ENCODE measurements at places on chromosomes 3 and 15. TPM values are rescaled to one million over a fixed set of nuclear protein-coding genes. Genes with fewer than 3 reads are reported as not detected.

DNA sequence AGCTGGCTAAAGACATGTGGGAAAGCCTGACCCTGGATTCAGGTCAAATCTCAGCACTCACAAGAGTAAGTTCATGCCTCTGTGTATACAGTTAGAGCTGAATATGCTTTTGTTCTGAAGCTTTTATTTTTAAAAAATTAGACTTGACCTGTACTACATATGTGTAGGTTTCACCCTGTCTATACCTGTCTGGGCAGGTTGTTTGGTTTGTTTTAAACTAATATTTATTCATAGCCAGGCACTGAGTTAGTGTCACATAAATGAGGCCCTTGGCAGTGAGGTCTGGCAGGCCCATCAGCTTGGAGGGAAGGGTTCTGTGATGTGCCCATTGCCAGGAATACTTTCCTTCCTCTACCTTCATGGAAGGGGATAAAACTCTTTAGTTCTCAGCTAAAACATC is 1.9 kb downstream of the DNAJA4 start:
- no peak for DNase-seq

DNA sequence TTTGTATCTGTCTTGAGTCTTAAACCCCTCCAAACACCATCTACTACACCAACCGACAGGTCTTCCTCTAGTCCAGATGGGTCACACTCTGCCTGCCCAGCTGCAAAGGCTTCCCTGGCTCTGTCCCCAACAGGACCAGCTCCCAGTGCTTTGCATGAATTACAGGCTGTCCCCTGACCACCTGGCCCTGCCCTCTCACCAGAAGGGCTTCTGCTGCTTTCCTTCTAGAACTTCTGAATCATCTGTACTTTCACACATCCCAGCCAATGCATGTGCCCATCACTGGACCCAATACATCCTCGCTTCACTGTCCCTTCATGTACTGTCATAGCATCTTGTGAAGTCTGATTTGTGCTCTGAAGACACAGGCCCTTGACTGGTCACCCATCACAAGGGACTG is 53.6 kb downstream of the HOMER2 start:
- DNase-seq, result no peak

GRCh38 chr3:145889730-145890129 is 271.3 kb downstream of the PLOD2 start:
- no peak for DNase-seq

GRCh38 chr3:57179580-57180410 is 14.6 kb upstream of the IL17RD start:
- no peak for DNase-seq

DNA sequence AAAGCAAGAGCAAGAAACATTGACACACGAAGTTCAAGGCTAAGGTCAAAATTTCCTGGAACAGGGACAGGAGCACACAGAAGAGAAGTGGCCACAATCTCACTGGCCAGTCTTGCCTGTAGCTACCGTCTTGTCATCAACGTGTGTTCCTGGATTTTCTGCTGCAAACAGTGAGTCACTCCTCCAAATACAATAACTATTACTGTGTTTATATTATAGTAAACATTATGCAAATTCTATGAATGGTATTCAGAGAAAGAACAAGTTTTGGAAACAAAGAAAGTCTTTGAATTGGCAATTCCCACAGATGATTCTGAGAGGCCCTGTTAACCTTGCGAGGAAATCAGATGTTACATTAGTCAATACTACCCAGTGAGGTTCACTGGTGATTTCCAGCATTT is 220.5 kb downstream of the FAM43A start:
- no peak for DNase-seq

The KBTBD12 gene
- not detected for total RNA-seq

The C3orf22 gene
- total RNA-seq, result not detected

- no peak for DNase-seq
These were observed 25.2 kb downstream of the FRMD4B start for GRCh38 chr3:69360690-69361089.

The ERICH6 gene
- total RNA-seq, result 0.33 TPM

DNA sequence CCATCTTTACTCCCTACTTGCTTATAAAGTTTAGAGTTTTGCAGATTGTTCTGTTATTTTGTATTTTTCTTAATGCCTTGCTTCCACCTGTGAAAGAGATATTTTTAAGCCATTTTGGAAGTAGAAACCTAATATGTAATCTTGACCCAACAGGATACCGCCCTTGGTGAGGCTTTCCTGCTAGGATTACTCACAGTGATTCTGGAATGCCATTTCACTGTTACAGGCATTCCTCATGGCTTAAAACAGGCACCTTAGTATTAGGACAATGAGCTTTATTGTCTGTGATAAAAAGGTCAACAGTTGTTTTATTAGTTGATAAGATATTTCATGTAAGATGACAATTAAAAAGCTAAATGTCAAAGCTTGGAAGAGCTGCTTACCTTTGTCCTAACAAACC is 58.2 kb downstream of the PHLDB2 start:
- DNase-seq, result no peak

DNA sequence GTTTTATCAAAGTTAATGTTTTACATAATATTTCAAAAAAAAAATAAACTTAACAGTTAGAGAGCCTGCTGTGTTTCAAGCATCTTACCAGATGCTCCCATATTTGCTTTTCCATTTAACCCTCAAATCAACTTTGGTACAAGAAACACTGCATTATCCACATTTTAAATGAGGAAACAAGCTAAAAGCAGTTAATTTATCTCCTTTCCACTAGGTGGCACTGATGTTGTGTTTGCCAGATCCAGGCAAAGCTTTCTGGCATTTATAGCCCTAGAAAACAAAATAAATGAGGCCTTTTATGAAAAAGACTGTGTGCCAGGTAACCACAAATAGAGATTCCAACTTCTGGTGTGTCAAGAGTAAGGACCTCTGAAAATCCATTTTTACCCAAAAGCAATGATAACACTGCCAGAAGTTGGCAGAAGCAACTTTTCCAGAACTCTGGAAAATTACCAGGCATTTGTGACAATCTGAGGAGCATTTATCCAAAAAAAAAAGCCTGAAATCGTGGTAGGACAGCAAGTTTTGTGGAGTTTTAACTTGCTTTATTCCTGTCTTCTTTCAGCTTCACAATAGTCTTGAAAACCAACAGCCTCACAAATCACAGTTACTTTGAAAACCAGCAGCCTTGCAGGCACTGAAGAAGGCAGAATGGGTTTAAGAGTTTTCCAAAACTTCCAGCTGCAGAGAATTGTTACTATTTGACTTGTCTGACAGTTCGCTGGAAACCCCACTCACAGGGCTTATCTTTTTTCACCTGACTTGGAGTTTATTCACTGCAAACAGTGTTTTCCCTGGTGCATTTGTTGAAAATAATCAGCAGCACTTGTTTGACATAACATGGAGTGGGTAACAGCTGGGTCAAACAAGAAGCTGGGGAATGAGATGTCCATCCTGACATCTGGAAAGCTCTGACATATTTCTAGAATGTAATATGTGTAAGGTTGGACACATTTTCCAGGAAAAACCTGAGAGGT is 9.2 kb downstream of the FAM162A start:
- DNase-seq, result no peak

The PPIB gene
- total RNA-seq, result 530 TPM

GRCh38 chr3:14531856-14532395 is 8.2 kb downstream of the GRIP2 start:
- DNase-seq, result no peak

DNA sequence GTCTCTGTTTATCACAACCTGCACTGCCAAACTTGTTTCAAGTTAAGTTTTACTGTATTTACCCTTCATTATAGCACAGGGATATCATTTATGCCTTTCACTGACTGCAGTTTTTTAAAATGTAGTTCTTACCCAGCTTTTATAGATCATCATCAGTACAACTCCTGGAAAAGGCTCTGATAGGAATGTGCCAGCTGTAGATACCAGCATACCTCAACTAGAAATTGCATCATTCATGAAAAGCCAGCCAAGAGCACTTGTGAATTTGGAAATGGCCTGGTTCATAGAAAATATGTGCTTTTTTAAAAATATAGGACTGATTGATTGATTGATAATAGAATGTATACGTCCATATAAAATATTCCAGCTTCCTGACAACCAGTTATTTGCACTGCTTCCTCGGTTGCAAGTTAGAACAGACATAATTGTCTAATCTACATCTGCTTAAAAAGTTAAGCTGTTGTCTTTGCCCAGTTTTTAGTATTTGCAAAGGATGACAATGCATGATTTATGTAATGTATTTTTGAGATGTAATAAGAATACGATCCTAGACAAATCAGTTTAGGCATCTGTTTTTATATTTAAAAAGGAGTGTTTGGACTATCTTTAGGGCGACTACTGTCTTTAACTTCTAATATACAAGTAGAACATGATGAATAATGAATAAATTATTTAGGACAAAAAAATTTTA is 58.5 kb downstream of the DCUN1D1 start:
- DNase-seq, result no peak

- DNase-seq, result no peak
These were observed 2.6 kb downstream of the ITIH4 start for GRCh38 chr3:52827866-52828376.

GRCh38 chr15:76199106-76200082 is 111.9 kb downstream of the ETFA start:
- no peak for DNase-seq

GRCh38 chr3:21573291-21573690 is 177.7 kb downstream of the ZNF385D start:
- DNase-seq, result no peak

DNA sequence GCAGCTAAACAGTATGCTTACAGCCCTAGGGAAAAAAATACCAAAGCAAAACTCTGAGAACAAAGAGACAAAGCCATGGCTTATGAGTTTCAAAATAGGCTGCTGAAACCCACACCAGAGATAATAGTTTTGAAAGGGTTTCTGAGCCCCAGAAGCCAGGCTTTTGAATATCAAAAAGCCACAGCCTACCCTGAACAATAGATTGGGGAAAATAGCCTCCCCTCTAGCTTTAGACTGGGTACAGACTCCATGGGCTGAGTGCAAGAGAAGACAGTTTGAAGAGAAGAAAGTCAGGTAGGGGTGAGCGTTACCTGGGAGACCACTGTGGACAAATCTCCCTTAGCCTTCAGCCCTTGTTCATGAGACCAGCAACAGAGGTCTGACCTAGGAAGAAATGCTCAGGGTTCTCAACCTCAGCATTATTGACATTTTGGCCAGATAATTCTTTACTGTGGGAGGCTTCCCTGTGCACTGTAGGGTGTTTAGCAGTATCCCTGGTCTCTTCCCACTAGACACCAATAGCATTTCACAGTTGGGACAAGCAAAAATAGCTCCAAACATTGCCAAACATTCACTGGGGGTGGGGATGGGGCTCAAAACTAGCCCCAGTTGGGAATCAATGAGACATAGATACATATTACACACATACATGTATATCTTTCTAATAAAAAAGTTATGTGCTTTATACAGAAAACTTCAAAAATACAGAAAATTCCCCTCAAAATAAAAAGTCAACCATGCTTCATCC is 11.6 kb upstream of the TAFA4 start:
- DNase-seq, result no peak

The CAPN7 gene
- total RNA-seq, result 27.9 TPM

DNA sequence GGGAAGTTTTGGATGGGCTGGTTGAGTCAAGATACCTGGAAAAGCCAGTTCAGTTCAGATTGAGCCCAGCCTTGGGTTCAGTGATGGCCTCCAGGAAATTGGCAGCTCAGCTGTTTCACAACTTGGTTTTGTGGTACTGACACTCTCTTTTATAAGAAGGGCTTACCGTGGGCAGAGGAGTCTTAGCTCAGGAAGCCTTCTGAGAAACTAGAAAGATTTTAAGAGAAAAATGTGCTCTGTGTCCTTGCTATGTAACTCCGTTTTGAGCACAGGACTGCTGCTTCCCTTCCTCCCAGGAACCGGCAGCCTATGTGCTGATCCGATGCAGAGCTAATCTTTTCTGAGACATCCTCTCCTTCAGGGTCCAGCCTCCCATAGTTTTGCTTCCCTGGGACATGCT is 46.6 kb upstream of the RASGRP1 start:
- DNase-seq, result peak; percentile 86

The RETNLB gene
- not detected for total RNA-seq

DNA sequence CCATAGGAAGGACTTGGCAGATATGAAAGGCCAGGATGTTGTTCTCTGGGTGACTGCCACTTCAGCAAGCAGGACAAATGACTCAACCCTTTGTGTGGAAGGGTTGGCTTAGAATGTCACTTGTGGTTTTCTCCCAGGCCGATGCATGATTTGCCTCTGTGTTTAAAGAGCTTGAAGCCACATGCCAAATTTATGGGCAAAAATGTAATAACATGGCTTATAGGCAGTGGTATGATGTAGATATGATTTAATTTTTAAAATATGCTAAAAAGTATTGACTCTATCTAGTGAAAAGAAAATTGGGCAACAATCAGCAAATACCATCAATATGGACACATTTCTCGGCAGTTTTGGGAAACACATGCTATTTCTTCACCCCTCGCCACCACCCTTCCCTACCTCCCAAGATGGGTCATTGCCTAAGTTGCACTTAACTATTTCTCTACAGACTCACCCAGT is 114.6 kb downstream of the CYP19A1 start:
- no peak for DNase-seq

GRCh38 chr15:41401904-41402267 is 410 bp downstream of the NDUFAF1 start:
- no peak for DNase-seq

- DNase-seq, result no peak
These were observed 85.8 kb downstream of the SLC49A4 start for GRCh38 chr3:122880624-122881023.

GRCh38 chr3:160968761-160969160 is 136.4 kb downstream of the B3GALNT1 start:
- DNase-seq, result no peak

The KPNA4 gene
- 63.1 TPM for total RNA-seq

The TPRG1 gene
- 1.5 TPM for total RNA-seq

GRCh38 chr3:45596290-45596791 is 1.8 kb downstream of the LIMD1 start:
- no peak for DNase-seq

- no peak for DNase-seq
These were observed 36.1 kb upstream of the HRH1 start for GRCh38 chr3:11118181-11118682.

The GOLGA8J gene
- 0.21 TPM for total RNA-seq

GRCh38 chr3:16888785-16889607 is 4.2 kb downstream of the PLCL2 start:
- no peak for DNase-seq

The GLCE gene
- total RNA-seq, result 4.6 TPM

The CASR gene
- total RNA-seq, result not detected

The AGBL1 gene
- total RNA-seq, result not detected

The ACAN gene
- 0.05 TPM for total RNA-seq

GRCh38 chr3:98612587-98612986 is 19.2 kb upstream of the CPOX start:
- no peak for DNase-seq

The SLC22A14 gene
- total RNA-seq, result not detected

- no peak for DNase-seq
These were observed 67.0 kb downstream of the CSNK1G1 start for GRCh38 chr15:64288999-64289398.

The ATP8B4 gene
- 296 TPM for total RNA-seq

DNA sequence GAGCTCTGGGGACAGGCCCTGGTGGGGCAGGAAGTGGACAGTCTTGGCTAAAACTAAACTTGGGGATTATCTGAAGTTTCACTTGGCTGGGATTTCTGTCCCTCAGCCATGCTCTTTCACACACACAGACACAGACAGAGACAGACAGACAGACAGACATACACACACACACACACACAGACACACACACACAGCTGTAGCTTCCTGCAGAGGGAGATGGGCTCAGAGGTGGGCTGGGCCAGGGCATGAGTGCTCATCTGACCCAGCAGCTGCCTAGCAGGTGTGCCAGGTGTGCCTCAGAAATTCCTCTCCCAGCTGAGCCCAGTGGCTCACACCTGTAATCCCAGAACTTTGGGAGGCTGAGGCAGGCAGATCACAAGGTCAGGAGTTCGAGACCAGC is 3.3 kb downstream of the RHOV start:
- DNase-seq, result no peak

The STAC gene
- total RNA-seq, result not detected

- no peak for DNase-seq
These were observed 30.6 kb upstream of the OR5H6 start for GRCh38 chr3:98233468-98233867.

Measured in natural killer cell treated with Interleukin-12 subunit alpha and Interleukin-12 subunit beta and Interleukin-15 and Interleukin-18, amount 100 ng/mL, for 72 hours (primary cell).